MCF 10A (cell line): ENCODE measurements at places on chromosomes 13 and 19. TPM values are rescaled to one million over a fixed set of nuclear protein-coding genes. Genes with fewer than 3 reads are reported as not detected.

GRCh38 chr19:43634872-43635560 lies 4.6 kb downstream of the CADM4 start:
- DNase-seq: no peak

DNA sequence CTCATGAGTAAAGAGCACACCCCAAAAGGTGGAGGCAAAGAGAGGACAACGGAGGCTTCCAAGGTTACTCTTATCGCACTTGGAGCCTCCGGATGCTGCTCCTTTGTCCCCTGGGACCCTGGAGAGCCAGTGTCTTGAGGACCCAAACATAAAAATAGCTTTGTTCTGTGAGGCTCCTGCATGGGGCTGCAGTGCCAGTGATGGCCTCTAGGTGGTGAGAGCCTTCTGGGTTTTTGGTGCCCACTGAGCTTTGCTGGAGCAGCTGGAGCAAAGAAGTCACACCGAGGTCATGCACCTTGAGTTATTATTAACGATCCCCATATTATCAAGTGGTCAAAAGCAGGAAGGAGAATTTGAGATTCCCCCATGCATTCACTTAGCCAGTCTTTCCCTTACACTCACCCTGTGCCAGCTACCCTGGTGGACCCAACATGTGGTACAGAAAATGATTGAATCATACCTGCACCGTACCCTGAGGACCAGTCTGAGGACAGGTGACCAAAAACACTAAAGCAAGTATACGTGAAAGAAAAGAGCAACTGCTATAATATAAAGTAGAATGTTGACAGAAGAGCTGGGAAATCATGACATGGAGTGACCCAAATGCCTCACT lies 41.5 kb downstream of the ZNF682 start:
- DNase-seq: no peak

- DNase-seq: no peak
Measured at GRCh38 chr19:47469719-47470118, 2.0 kb downstream of the SLC8A2 start.

The ALOX5AP gene
- 0.83 and 1.5 TPM in 2 replicates for total RNA-seq

The REEP6 gene
- total RNA-seq: 3.8 TPM in 2 replicates

The KLK12 gene
- total RNA-seq: not detected in 2 replicates

The LAIR1 gene
- not detected in 2 replicates for total RNA-seq
